ENCODE measurements at places on chromosomes 2 and 18.

DNA sequence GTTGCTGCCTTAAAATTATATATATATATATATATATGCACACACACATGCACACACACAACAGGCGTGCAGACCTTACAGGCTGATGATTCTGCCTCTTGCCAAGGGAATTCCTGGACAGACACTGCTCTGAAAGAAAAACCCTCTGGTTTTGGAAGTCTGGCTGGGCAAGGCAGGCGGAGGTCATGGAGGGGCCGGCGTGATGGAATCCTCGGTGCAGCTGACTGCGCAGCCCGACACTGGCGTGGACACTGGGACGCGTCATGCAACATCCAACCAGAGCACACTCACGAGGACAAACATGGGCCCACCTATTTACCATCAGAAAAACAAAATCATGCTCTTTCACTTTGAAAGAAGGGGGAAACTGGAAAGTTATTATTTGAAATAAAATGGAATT, 235.3 kb downstream of the ZNF516 start:
- DNase-seq = no peak

DNA sequence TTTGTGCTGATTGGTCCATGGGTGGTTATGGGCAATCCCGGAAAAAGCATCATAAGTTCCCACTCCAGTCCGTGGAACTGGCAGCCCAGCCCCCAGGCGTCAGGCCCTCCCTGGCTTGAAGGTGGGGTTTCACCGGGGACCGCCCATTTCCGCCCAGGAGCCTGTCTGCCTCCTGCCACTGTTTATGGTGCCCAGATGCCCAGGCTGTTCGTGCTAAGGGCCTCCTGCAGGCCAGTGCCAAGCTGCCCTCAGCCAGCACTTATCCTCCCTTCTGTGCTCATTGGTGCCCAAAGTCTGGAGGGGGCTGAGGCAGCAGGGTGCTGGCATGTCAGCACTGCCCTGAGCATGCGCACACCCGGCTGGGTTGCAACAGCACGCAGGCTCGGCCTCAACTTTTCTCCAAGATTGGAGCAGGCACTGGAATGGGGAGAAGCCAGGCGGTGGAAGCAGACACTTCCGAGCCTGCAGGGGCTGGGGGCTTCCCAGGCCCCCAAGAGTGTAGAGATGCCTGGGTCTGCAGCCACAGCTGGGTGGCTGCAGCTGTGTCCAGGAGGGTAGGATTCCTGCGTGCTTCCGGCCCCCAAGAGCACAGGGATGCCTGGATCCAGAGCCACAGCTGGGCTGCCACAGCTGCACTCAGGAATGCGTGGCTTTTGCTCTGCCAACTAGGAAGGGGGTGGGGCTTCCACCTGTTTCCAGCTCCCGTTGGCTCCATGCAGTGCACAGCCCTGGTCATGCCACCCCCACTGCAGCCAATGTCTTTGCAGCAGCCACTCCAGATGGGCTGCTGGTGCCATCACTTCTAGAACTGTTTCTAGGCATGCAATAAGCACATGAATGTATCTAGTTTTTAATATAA, 74.0 kb downstream of the AGPS start:
- DNase-seq = no peak

DNA sequence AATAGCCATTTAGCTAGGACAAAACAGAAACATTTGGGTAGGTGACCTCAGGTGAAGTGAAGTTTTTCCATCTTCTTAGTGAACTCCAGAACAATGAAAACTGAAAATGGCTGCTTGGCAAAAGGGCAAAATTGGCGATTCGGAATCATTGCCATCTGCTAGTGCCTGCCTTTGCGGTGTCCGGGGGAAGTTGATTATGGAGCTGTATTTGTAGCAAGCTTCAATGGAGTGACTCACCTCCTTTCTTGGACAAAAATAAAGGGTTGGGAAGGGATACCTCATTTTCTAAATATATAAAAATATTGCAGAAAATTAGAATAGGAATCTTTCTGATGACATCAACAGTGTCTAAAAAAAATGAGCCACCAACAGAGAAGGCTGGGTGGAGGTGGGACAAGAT, 460.5 kb downstream of the TGIF1 start:
- no peak for DNase-seq

DNA sequence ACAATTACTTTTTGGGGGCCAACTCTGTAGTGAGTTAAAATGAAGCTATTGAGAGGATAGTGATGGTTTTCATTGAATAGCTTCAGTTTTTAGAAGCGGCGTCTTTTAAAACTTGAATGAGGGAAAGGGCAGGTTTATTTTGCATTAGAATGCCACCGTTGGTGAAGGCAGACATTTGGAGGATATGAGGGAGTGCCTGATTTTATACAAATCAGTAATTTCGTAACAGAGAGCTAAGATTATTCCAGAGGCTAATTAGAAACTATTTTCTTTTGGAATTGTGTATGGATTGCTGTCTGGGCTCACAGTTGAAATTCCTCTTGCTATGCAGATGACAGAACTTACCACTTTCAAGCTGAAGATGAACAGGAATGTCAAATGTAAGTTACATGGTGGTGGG, 67.6 kb downstream of the ITGB1BP1 start:
- DNase-seq = no peak

DNA sequence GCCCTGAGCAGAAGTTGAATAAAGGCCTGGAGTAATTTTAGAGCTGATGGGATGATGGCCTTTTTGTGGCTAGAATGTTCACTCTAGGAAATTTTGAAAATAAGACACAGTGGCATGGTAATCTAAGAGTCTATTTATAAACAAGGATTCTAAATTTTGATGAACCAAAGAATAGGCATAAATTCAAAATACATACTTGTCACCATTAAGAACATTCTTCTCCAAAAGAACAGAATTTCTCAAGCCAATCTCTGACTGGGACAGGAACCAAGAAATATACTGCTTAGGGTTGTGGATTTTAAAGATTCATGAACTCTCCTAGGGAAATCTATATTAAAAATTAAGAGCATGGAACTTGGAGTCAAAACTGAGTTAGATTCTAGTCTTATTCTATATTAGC, 98.2 kb upstream of the SETBP1 start:
- DNase-seq = no peak

DNA sequence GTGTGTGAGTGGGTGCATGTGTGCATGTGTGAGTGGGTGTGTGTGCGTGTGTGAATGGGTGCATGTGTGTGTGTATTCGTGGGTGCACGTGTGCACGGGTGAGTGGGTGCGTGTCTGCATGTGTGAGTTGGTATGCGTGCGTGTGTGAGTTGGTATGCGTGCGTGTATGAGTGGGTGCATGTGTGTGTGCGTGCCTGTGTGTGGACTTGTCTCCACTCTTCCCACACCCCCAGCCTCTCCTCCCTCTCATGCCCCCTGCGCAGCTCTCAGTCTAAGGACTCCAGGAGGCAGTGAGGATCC, 5.1 kb upstream of the OTOF start:
- DNase-seq = no peak

DNA sequence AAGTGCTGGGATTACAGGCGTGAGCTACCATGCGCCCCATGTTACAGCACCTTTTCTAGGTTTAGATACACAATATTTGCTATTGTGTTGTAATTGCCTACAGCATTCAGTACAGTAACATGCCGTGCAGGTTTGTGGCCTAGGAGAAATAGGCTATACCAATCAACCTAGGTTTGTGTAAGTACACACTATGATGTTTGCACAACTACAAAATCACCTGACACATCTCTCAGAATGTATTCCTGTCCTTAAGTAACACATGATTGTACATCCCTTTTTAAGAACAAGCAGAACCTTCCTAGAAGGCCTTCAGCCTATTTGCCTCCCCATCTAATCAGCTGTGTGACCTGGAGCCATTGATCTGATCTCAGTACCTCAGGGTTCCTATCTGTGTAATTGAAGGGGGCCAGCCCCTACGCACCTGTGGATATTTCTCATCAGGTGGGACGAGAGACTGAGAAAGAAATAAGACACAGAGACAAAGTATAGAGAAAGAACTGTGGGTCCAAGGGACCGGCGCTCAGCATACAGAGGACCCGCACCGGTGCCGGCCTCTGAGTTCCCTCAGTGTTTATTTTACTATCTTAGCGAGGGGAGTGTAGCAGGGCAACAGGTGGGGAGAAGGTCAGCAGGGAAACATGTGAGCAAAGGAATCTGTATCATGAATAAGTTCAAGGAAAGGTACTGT, 18.7 kb upstream of the TMBIM1 start:
- DNase-seq = no peak

GRCh38 chr2:64609942-64610281, 43.8 kb downstream of the SERTAD2 start:
- no peak for DNase-seq

- DNase-seq = no peak
These were observed 146.5 kb upstream of the MMADHC start for GRCh38 chr2:149733936-149734685.

DNA sequence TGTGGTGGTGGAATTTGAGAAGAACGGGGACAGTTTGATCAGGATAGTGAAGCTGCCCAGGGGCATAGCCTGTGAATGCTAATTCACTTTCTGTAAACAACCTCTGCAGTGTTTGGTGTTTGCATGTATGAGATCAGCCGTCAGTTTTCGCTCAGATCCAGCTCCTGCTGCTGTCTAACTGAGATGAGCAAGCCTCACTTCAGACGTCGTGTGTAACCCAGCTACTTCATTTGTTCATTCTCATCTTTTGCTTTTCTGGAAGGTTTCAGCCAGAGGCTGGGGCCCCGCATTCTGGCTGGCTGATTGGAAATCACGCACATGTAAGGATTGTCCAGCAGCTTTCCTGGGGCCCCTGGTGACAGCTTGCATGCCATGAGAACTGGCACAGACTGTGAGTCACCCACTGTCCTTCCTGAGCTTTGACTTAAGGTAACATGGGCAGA, 48.9 kb downstream of the LDLRAD4 start:
- no peak for DNase-seq

- DNase-seq = no peak
These were observed 56.0 kb downstream of the PIK3C3 start for GRCh38 chr18:42011053-42011452.

DNA sequence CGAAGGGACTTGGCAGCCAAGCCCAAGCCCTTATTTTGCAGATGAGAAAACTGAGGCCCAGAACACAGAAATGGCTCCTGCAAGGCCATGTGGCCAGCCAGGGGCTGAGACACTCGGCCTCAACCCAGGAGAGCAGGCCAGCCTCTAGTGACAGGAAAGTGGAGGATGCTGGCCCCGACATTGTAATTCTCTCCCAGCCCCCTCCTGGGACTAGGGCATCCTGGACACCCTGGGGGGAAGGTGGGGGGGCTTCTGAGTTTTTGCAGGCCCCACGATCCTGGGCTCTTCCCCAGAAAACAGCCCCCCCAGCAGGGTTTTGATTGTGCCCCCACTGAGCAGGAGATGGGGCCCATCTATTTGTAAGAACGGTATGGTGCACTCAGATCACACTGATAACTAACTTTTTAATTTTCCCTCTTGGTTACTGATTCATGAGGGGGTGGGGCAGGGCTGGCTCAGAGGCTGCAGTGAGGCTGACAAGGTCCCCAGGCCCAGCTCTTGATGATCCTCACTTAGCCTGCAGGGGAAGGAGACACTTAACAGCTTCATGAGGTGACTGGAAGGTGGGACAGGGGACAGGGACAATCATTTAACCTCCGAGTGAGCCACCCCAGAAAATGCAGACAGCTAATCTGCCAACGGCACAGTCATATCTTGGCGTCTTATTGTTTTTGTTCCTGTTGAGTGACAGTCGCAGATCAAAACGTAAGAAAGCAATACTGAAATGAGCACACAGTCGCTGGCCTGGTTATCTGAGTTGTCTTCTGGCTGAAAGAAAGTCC, 18.9 kb downstream of the SMAD7 start:
- no peak for DNase-seq

DNA sequence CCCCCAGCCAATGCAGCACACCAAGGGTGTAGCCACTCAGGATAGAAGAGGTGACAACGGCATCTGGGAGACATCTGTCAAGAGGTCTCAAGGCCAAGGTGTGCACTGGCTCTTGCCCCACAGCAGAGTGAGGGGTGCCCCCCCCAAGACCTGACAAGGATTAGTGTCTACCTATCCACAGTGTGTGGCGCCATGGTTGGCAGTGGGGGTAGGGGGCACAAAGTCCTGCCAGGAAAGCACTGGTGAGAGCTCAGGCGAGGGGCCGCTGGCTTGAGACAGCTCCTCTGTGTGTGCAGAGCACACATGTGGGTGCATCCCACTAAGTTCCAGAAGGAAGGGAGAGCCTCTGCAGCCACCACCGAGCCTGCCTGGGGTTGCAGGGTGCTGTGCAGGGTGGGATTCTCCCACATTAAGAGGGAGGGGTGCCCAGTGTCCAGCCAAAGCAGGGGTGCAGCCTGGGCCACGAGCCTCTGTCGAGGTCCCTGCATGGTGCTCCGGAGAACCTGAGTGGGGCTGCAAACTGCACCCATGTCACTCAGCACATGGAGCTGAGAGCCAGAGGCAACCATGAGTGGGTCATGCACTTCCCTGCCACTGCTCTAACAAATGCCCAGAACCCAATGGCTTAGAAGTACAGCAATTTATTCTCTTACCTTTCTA, 311.2 kb upstream of the HDAC4 start:
- no peak for DNase-seq

DNA sequence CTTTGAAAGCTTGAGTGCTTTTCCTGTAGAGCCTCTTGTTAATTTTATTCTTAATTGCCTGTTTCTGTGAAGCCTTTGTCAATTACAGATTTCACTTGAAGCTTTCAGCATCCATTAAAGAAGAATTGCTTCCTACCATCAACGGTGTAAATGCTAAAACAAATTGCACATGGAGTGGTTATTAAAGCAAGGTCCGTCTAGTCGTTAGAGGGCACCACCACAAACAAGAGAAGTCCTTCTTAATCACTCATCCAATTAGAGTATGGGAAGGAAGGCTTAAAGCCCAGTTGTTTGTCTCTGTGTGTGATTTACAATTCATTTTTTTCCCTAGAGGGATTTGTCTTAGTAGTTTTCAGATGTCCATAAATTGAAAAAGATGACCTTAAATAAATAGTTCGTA, 1.6 kb downstream of the KCNJ3 start:
- DNase-seq = no peak

DNA sequence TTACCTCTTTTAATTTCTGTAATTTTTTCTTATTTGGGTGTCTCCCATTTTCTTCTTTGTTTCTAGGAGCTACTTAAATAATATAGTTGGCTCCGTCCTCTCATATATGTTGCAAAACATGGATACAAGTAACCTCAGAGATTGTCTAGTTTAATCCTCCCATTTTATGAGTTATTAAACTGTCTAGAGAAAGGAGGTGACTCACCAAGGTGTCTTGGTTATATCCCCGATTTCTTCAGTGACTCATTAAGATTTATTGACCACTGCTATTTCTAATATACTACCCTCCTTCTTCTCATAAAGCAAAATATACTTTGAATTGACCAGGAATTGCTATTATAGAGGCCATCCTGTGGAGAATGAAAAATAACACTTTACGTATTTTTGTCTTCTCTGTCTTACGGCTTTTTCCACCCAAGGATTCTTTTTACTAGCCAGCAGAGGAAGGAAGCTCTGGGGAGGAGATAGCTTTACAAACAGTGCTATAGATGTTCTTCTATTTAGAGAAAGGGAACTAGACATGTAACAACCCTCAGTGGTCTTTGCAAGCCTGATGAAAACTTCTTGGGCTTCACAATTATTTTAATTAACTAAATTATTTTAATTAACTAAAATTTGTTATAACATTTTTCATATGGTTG, 300.4 kb upstream of the TNP1 start:
- DNase-seq = no peak

DNA sequence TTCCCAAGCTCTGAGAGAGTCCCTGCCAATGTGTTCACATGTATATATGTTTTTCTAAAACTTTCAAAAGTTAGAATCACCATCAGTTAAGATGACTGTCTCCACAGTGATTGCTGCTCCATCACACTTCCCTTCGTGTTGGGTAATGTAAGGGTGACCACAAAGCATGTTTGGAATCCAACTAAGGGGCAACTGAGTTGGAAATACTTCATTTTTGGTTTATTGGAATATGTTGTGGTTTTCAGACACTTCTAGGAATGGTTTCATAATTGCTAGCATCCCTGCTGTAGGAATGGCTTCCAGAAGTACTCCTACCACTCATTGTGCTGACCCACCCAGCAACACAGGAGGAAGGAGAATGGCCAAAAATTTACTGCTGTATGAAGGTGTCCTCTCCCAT, 212.5 kb upstream of the GULP1 start:
- DNase-seq = no peak
